ENCODE measurements at places on chromosomes 2 and 18.

GRCh38 chr18:24248359-24248758, 109.5 kb downstream of the CABYR start:
- DNase-seq: no peak

DNA sequence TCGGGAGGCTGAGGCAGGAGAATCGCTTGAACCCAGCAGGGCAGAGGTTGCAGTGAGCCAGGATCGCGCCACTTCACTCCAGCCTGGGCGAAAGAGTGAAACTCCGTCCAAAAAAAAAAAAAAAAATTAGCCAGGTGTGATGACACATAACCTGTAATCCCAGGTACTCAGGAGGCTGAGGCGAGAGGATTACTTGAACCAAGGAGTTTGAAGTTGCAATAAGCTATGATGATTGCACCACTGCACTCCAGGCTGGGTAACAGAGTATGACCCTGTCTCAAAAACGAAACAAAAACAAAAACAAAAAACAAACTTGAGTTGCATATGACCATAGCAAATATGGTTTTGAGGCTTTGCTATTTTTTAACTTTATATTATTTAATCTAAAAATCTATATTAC, 25.8 kb downstream of the SANBR start:
- no peak for DNase-seq

DNA sequence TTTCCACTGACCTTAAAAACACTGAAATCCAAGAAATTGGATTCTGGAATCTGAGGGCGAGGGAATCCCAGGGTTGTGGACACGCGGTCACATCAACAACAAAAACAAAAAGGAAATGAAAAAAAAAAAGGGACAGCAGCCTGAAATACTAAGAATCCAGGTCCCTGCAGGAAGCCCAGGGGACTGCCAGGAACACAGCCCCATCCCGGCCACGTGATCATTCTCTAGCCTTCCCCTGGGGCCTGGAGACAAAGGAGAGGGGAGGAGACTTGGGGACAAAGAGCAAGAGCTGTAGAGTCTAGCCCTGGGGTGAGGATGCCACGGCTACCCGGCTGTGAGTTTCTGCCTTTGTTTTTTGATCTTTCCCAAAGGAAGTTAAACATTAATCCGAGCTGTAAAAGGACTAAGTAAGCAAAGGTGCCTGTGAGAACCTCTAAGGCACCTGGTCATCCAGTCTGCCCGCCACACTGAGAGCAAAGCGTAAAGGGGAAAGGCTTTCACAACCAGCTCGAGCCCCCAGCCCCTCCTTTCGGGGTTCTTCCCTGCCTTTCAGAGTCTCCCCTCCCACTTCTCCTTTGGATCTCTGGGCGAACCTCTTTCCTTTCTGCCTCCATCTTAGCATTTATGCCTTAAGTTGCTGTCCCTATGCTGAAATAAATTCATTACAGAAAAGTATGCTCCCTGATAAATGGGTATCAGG, 57.9 kb upstream of the MSH2 start:
- no peak for DNase-seq

GRCh38 chr2:54720563-54720962, 2.9 kb upstream of the EML6 start:
- DNase-seq: no peak

DNA sequence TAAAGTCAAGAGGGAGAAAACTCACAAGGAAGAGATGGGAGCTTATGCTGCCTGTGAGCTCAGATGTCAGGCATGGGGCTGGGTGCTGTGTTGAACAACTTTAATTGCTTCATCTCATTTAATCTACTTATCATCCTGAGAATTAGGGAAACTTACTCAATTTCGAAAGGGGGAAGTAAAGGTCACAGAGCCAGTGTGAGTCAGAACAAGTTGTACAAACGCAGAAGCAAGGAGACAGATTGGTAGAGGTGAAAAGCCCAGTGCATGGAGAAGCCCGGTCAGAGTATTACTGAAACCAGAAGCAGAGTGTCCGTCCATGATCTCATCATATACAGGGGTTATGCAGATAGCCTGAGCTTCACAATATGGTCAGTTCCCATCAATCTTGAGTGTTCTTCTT, 281.1 kb upstream of the POU3F3 start:
- DNase-seq: no peak

GRCh38 chr2:101124643-101125366, 26.4 kb downstream of the TBC1D8 start:
- no peak for DNase-seq

DNA sequence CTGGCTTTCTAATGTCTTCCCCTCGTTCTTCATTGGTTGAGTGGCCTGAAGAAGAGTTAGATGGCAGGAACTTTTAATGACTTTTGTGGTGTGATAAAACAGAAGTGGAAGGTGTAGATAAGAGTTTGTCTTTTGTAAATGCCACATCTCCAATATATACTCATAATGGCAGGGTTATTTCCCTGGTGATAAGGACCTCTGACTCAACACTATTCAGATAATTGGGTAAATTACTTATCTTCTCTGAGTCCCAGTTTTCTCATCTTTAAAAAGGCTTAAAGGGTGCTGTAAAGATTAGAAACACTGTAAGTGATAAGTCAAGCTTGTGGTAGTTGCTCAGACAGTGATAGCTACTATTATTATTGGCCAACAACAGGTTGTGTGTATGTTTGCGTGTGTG, 9.5 kb downstream of the KLHL14 start:
- no peak for DNase-seq

DNA sequence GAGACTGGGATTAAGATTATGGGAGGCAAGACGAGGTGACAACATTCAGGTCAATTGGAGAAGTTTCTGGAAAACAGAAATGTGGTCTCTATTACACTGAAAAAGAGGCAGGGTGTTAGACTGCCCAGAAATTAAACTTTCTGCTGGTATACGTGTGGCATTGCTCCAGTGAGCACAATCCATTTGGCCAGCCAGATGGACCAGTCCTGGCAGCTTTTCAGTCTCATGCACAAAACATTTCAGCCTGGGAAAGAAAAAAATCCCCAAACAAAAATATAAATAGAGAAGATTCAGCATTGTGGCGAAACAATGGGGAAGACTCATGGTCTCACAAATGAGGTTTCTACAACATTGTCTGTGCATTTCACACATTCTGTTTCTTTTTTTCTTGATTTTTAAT, 113.9 kb downstream of the HNMT start:
- no peak for DNase-seq

DNA sequence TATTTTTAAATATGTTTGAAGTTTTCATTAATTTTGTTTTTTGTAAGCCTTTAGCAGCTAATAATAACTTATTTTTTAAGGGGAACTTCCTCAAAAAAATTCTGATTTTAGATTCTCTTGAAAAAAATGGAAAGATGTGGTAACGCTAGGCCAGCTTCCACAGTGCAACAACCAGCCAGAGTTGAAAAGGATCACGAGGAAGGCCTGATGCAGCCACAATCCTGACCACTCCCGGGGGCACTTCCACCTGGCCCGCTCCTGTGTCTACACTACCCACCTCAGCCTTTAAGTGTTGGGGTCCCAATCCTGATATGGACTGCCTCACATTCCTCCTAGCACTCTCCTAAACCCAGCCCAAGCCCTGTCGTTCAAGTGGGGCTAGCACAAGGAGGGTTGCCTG, 101.1 kb downstream of the TMEM17 start:
- no peak for DNase-seq

DNA sequence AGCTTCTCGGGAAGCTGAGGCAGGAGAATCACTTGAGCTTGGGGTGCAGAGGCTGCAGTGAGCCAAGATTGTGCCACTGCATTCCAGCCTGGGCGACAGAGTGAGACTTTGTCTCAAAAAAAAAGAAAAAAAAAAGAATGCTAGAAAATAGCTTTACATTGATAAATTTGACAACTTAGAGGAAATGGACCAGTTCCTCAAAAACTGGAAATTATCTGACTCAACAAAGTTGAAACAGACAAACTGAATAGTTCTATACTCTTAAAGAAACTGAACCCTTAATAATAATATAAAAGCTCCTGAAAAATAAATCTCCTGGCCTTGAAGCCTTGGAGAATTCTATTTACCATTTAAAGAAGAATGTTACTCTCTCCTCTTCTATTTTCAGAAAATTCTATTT, 151.0 kb upstream of the BCL2L11 start:
- DNase-seq: no peak

GRCh38 chr2:105373344-105373781, 25.5 kb downstream of the FHL2 start:
- no peak for DNase-seq

DNA sequence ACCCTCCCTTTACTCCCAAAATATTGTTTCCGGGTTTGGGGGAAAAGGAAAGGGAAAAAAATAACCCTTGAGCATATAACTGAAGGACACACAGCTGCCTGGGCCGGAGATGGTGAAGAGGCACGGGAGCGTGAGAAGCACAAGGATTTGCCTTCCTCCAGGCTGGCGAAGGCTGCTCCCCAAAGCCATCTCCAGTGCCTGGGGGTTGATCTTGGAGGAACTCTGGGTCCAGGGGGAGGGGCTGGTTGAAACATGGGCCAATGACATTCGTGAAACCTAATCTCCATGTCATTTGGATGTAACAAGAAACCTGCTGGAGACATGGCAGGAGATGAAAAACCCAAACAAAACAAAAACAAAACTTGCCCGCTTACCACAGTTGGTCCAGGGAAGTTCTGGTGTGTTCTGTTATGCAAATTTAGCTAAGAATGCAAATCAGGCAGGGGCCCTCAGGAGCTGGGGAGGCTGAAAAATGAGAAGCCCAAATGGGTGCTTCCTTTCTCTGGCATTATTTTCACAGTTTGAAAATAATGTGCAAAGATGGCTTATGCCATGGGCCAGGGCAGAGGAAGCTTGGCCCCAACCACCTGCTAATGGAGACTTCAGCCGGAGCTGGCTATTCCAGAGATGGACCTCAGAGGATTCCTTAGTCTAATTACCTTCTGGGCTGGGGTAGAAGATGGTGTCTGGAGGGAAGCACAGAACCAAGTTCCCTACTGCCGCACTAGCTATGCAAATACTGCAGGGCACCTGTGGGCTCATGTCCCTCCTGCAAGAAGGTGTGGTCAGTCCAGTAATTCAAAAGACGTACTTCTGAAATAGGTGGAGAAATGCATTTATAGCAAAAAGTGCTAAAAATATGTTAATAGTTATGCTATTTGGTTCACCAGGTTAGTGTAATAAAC, 180.9 kb downstream of the BCL2 start:
- peak; percentile 82 for DNase-seq

GRCh38 chr2:215722125-215722524, 286.3 kb upstream of the FN1 start:
- no peak for DNase-seq

GRCh38 chr2:137983581-137983980, 19.3 kb downstream of the HNMT start:
- no peak for DNase-seq

- DNase-seq: no peak
These were observed 323.4 kb upstream of the UBE2E3 start for GRCh38 chr2:180657054-180657453.

DNA sequence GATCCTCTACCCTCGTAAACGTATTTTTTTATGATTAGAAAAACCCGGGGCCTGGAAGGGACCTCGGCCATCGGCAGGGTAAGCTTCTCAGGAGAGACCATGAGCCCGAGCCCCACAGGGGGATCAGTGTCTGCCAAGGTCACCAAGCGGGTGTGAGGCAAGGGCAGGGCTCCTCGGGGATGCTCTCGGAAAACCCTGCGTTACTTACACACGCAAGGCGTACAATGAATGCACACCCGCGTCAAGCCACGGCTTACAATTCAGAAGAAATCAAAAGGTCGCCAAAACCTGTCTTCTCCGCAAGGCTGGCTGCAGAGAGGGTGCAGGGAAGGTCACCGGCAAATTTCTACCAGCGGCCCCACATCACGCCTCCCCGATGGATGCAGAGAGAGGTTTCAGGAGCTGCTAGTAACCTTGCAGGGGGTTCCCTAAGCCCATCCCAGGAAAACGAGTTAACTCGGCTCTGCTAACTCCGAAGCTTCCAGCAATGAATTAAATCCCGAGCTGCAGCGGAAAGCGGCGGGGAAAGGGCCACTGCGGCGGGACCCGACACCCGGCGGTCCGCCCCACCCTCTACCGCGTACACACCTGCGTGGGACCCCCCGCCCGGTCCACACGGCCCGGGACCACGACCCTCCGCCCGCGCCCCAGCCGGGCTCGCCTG, 638 bp downstream of the ST3GAL5 start:
- DNase-seq: peak; percentile 27

- DNase-seq: no peak
These were observed 14.4 kb downstream of the FBXO41 start for GRCh38 chr2:73269686-73270465.

DNA sequence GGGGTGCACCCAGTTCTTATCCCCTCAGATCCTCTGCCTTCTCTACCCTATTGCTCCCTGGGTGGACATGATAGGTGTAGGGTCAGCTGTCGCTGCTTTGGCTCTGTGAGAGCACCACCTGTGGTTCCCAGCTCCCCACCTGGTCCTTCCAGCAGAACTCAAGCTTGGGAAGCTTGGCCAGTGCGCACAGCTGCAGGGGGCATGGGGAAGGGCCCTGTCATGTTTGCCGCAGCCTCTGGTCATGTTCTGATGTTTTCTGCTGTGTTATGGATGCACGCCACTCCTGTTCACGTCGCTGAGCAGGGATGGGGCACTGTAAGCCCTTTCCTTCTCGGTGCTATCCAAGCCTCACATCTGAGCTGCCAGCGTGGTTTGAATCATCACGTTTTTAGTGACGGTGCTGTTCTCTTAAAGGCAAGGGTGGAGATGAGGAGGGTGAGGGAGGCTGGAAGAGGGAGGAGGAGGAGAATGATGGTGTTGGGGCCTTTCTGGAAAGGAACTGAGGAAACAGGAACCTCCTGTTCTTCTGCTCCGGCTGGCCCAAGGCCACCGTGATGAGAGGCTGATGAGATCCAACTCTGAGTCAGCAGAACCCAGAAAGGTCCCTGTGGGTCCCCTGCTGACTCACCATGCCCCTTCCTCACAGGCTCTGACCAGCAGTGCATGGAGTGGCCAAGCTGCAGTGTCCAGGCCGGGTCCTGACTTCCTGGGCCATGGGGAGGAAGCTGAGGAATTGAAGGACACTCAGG, 78.0 kb downstream of the LIPG start:
- DNase-seq: no peak

DNA sequence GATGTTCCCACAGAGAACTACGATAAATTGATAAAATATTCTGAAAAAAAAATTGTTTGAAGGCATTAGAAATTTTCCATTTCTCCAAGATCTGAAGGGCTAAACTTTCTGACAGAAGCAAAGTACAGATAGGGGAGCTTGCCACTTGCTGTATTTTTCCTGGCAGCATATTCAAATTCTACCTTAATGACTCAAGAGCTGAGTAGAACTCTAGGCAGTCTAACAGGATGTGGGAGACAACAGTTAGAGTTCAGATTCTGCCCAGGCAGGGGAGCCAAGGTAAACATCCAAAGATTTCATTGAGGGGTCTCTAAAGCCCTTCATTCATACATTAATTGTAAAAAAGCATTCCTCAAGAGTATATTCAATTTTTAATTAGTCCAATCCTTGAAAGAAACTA, 46.0 kb upstream of the RIT2 start:
- DNase-seq: no peak

DNA sequence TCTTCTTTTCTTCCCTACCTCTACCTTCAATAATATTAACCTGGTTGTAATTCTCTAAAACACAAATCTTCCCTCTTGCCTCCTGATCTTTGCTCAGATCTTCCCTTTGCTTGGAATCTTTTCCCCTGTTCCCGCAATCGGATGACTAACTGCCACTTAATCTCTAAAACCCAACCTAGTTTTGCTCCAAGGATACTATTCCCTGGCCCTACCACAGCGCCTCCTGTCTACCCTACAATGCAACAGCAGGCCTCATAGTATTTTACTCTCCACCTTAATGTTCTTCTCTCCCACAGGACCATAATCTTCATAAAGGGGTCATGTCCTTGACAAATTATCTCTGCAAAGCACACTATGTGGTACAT, 246.8 kb upstream of the TNP1 start:
- no peak for DNase-seq

All from DND-41 (cell line).